Fibroblast of the aortic adventitia (primary cell): ENCODE measurements at places on chromosomes 6 and 20.

DNA sequence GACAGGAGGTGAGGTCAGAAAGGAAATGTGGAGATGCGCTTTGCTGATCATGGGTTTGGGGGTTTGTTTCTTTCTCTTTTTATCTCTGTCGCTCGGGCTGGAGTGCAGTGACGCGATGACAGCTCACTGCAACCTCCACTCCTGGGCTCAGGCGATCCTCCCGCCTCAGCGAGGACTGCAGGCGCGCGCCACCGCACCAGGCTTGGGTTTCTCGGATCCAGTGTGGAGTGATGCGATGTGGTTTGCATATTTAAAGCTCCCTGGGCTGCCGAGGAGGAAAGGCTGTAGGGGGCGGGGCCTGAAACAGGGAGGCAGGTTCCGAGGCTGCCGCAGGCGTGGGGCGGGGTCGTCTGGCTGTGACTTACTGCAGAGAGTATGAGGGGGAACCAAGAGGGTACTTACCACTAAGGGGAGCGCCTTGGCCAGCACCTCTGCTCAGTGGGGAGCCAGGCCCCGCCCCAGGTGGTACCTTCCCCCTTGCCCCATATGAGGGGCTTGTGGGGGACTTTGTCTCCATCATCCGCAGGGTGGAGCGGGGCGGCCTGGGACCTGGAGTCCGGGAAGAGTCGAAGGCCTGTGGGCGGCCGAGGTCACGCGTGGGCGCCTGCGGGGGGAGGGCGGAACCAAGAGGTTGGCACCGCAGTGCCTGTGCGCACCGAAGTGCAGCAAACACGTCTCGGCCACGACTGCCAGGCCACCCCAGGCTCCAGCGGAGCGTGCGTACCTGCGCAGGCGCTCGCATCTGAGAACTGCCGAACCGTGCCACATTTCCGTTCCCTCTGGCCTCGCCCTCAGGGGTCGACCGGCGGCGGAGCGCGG, 12.7 kb upstream of the BAK1 start:
- no peak for DNase-seq

DNA sequence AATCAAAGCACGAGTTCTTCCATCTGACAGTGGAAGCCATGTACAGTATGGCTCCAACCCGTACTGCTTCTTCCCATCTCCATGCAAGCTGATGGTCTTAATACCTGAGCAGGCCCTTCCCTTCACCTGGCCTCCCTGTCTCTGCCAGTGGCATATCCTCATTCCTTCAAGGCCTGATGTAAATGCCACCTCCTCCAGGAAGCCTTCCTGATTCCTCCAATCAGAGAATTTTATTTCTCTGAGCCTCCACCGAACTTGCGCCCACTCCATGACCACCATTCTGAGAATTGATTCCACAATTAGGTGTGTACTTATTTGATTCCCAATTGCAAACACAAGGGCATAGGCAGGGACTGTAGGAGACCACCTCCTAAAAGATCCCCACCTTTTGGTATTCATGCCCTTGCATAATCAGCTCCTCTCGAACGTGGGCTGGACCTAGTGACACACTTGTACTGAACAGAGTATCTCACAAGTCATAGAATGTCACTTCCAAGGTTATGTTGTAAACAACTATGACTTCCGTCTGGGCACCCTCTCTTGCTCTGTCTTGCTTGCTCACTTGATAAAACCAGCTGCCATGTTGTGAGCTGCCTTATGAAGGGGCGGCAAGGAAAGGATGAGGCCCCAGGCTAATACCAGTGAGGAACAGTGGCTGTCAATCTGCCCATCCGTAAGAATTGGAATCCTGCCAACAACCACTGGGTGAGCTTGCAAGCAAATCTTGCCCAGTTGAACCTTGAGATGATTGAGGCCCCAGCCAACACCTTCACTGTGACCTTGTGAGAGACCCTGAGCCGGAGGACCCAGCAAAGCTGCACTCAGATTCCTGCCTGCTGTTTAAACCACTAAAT, 38.8 kb downstream of the CPNE5 start:
- no peak for DNase-seq

DNA sequence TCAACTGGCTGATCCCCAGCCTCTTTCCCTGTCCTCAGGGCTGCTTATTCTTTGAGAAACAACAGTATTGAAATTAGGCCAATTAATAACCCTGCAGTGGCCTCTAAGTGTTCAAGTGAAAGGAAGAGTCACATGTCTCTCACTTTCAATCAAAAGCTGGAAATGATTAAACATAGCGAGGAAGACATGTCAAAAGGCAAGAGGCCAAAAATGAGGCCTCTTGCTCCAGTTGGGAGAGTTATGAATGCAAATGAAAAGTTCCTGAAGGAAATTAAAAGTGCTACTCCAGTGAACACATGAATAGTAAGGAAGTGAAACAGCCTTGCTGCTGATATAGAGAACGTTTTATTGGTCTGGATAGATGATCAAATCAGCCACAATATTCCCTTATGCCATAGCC, 131.5 kb downstream of the MACROD2 start:
- DNase-seq: no peak

DNA sequence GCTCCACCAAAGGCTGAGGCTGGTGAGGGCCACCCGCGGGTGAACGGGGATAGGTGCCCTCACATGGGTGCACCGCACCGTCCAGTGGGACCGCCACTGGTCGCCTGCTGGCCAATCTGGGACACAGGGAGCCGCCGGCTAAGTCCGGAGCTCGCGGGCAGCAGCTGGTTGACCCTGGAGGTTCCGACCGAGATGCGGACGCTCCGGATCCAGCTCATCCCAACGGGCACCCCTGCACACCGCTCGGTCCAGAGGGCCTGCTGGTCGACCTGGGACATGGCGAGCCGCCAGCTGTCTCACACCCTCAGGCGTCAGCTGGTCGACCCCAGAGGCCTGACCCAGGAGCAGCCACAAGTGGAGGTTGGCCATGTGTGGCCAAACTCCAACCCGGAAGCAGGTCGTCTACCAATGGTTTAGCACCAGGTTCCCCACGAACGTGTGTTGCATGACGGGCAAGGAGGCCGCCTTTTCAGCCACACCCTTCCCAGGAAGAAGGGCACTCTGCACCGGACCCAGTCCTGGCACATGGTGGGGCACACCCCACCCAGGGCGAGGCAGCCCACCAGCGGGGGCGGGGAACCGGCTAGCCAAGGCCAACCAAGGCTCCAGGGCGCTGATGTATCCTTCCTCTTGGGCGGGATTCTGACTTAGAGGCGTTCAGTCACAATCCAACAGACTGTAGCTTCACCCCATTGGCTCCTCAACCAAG, 746.0 kb upstream of the DEFB115 start:
- no peak for DNase-seq

DNA sequence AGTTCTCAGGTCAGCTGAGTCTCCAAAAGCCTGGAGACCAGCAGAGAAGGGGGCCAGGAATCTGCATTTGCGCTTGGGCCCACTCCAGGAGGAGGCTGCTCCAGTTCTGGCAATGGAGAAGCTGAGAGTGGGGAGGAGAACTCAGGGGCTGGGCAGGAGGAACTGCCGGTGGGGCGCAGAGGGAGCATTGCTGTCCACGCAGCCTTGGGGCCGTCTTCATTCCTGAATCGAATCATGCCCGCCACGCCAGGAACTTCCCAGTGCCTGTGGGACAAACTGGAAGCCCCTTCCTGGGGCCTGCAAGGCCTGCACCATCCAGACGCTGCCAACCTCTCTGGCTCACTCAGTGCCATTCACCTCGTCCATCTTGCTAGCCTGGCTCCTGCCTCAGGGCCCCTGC, 16.9 kb downstream of the RAB44 start:
- DNase-seq: no peak
